GM23248 (cell line): ENCODE measurements at places on chromosomes 13 and 19. TPM values are rescaled to one million over a fixed set of nuclear protein-coding genes. Genes with fewer than 3 reads are reported as not detected.

The RASIP1 gene
- 0.09 and 0.44 TPM in 2 replicates for polyA plus RNA-seq

The FUT1 gene
- not detected in 2 replicates for polyA plus RNA-seq

The ZNF534 gene
- 0.16 and 0.20 TPM in 2 replicates for polyA plus RNA-seq

The ZNF749 gene
- 15.8 and 17.5 TPM in 2 replicates for polyA plus RNA-seq

The PCDH9 gene
- 0.39 and 0.56 TPM in 2 replicates for polyA plus RNA-seq

The PLK5 gene
- not detected in 2 replicates for polyA plus RNA-seq

The SIGLEC12 gene
- polyA plus RNA-seq, result not detected in 2 replicates

The CEACAM3 gene
- polyA plus RNA-seq, result not detected in 2 replicates

The ZNF549 gene
- 3.5 and 4.2 TPM in 2 replicates for polyA plus RNA-seq

The SMIM17 gene
- polyA plus RNA-seq, result not detected in 2 replicates

The SHISA7 gene
- polyA plus RNA-seq, result not detected in 2 replicates

The RAB3A gene
- polyA plus RNA-seq, result 1.9 and 2.0 TPM in 2 replicates

The PEG3 gene
- polyA plus RNA-seq, result 0.66 and 0.81 TPM in 2 replicates

The CBARP gene
- 0.29 and 0.41 TPM in 2 replicates for polyA plus RNA-seq

The MISP3 gene
- polyA plus RNA-seq, result 2.0 and 2.7 TPM in 2 replicates

The KLF1 gene
- polyA plus RNA-seq, result not detected in 2 replicates

The ACTN4 gene
- 84.6 and 85.7 TPM in 2 replicates for polyA plus RNA-seq

The POLRMT gene
- 21.8 and 23.6 TPM in 2 replicates for polyA plus RNA-seq

The MZT1 gene
- polyA plus RNA-seq, result 22.9 and 24.3 TPM in 2 replicates

The LGALS4 gene
- 0.19 TPM in 1 of 2 replicates, not detected in the other for polyA plus RNA-seq

The GET3 gene
- 106 and 111 TPM in 2 replicates for polyA plus RNA-seq

The TYROBP gene
- polyA plus RNA-seq, result not detected in 2 replicates
